ENCODE measurements at places on chromosomes 6 and 20.

DNA sequence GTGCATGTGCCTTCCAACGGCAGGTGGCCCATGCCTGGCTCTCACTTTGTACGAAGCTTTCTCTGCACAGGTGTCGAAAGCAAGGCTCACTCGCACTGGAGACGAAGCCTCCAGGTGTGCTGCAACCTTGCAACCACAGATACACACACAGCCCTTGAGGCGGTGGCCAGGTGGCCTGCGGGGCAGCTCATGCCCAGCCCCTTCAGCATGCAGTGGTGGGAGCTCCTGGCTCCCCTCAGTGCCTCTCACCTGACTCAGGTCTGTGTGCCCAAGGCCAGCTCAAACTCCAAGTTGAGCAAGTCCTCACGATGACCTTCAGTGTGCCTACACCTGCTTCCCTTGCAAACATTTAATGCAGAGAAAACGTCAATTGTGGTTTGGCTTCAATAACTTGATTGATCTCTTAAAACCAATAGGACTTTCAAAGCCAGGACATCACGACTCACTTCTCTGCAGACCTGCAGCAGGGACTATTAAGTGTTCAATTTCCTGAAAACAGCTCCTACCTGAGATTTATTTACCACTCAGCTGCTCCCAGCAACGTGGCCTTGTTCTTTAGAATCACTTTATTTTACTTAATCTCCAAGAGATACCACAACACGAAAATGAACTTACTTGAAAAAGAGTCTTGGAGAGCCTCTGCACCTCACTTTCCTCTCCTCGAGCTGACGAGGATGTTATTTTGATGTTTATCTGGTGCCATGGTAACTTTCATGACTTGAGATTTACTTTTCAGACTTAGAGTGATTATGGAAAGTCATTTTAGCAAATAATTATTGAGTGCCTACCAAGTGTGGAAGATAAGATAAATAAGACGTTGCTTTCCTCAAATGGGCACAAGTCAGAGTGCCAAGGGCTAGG is 86.3 kb downstream of the SLC22A23 start:
- no peak for DNase-seq

- DNase-seq = no peak
Measured at GRCh38 chr20:32515631-32516101, 69.5 kb downstream of the NOL4L start.

DNA sequence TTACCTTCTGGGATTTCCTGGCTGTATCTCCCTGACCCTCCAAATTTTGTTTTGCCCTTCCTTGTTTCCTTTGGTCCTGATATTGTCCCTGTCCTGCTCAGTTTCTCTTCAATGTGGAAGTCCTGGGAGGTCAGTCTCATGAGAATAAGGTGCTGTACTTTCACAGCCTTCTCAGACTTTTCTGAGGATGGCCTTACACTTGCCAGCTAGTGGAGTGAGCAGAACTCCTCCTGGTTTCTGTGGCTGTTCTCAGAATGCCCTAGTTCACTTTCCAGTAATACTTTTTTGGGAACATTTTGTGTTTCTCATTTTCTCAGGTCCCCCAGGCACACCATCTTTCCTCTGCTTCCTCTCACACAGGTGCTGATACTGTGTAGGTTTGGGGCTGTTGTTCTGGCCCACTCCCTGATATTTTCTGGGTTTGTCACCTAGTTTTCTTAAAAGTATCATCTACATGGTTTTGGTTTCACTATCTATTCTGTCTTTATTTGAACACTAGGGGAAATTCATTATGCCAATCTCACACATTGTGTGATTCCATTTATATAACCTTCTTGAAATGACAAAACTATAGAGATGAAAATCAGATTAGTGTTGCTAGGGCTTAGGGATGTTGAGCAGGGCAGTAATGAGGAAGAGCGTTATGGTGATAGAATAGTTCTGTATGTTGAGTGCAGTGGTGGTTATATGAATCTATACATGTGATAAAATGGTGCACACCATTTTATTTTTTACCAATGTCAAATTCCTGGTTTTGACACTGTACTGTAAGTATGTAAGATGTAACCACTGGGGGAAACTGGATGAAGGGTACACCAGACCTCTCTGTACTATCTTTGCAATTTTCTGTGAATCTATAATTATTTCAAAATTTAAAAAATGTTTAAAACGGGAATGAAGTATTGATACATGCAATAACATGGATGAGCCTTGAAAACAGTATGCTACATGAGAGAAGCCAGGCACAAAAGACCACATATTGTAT is 27.2 kb upstream of the BRPF3 start:
- DNase-seq = no peak

DNA sequence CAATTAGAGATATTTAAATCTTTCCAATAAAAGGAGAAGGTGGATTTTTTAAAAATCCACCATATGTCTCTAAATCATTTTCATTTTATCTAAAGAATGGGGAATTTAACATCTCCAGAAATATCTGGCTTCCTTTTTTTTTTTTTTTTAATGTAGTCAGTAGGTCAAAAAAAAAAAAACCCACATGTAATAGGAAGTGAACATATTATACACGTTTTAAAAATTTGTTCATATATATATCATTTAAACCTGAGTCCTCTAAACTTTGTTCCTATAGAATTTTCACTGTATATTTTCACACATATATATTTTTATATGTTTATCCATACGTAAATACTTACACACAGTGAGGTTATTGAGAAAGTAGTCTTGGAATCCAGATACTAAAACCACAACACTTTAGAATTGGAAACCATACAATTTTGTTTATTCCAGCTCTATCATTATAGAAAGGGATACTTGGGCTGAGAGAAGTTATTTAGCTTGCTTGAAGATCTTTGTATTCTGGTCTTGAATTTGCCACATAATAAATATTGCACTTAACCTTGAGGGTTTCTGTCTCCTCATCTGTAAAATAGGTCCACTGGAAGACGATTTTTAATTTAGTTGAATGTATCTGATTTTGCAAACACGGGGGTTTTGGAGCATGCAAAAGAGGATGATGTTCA is 62.1 kb upstream of the ZNF217 start:
- no peak for DNase-seq

GRCh38 chr6:9307786-9308185 is 872.4 kb upstream of the SLC35B3 start:
- no peak for DNase-seq

DNA sequence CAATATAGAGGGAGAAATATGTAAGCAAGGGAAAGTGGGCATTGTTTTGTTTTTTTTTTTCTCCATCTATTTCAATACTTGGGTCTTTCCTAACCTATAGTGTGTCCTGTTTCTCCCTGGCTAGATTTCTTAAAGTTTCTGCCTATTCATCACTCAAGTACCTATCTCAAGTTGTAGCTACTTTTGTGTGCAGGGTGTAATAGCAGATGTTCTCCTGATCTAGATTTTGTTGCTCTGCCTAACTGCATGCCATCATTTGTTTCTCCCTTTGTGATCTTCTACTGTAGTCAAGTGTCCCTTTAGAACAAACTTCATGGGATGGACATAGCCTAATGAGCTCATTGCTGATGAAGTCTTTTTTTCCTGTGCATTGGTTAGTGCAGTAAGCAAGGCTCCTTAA is 45.8 kb downstream of the TOP1 start:
- DNase-seq = no peak

DNA sequence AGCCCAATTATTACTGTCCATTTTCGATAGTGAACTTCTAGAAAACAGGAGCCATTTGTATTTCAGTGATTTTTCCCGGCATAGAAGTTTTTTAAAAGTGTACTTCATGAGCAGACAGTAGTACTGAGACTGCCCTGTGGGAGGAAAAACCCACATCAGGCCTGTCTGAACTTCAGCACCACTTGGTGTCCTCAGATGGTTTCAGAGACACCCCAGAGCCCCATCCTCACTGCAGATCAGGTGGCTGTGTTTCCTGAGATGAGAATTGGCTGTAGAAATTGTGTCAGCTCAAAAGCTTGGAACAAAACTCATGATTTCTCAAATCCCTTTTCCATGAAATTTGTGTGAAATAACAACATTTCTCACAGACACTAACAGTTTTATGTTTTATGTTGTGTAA is 110.0 kb upstream of the RIN2 start:
- DNase-seq = no peak

DNA sequence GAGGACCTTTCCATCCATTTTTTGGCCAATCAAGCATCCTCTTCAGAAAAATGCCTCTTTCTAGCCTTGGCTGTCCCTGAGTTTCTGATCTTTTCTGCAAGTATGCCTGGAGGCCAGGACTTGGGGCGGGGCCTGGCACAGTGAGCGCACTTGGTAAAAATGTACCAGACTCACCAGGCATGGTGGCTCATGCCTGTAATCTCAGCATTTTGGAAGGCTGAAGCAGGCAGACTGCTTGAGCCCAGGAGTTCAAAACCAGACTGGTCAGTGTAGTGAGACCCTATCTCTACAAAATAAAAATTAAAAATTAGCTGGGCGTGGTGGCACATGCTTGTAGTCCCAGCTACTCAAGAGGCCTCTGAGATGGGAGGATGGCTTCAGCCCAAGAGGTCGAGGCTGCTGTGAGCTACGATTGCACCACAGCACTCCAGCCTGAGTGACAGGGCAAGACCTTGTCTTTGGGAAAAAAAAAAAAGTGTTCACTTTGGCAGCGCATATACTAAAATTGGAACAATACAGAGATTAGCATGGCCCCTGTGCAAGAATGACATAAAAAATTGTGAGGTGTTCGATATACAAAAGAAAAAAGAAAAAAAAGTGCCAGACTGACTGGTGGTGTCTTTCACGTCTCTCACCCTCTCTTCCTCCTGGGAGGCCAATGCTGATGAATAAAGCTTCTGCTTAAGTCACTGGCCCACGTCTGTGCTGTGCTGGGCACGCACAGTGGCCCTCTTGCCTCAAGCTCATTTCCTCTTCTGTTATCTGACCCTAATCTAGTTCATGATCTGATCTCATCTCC is 18.1 kb upstream of the SLC9A8 start:
- no peak for DNase-seq

DNA sequence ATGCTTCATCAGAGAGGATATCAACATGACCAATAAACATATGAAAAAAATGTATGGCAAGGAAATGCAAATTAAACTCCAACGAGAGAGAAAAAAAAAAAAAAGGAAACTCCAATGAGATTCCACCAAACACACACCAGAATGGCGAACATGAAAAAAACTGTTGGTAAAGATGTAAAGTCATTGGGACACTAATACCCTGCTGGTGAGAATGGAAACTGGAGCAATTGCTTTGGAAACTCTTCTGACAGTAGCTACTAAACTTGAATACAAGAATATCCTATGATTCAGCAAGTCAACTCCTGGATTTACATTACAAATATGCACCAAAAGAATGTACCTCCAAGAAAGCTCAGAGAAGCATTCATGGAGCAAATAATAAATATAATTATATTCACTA is 260.7 kb upstream of the ECI2 start:
- DNase-seq = no peak

DNA sequence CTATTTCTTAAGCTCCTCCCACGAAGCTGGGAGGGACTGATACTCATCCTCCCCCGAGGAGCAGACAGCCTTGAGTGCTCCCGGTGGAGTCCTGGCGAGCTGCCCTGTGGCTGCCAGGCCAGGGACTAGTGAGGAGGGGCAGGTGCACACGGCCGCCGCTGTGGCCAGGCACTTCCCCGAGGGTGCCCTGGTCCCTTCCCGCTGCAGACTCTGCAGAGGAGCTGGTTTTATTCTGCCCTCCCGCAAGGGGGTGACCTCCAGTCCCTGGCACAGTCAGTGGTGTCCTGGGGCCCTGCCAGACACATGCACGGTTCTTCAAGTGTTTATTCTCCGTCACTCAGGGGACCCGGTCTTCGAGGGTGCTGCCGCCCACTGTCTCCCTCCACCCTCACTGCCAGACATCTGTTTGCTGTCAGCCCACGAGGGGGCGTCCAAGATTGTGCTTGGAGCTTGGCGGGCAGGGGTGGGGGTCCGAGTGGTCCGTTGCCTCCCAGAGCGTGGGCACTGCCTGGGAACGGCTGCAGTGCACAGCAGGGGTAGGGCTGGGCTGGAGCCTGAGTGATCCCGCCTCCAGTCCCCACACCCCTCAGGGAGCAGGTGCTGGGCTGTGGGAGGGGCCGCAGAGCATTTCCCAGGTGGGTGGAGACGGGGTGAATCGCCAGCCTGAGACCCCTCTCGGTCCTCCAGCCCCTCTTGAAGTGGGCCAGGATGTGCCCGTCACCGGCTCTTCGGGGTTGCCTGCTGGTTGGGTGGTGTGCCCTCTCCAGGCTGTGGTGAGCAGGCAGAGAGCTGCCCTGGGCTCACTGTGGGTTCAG is 3.1 kb upstream of the CABLES2 start:
- no peak for DNase-seq

GRCh38 chr20:48569679-48570078 is 258.1 kb downstream of the PREX1 start:
- DNase-seq = no peak

- DNase-seq = no peak
Measured at GRCh38 chr6:18961566-18961965, 574.4 kb downstream of the RNF144B start.

GRCh38 chr20:8244637-8245036 is 112.6 kb downstream of the PLCB1 start:
- no peak for DNase-seq

GRCh38 chr6:139423971-139424667 is 49.7 kb upstream of the CITED2 start:
- DNase-seq = no peak

DNA sequence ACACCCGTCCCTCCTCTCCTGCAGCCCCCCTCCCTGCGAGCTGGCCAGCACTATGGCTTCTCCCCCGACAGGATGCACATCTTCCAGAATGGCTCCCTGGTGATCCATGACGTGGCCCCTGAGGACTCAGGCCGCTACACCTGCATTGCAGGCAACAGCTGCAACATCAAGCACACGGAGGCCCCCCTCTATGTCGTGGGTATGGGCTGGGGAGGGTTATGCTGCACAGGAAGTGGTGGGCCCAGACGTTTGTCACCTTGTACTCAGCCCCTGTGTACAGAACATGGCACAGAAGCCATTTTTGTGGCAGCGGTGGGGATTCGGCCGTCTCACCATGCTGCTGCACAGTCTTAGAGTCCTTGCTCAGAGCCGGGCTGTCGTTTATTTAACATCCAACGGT is 29.0 kb upstream of the SRF start:
- DNase-seq = no peak

DNA sequence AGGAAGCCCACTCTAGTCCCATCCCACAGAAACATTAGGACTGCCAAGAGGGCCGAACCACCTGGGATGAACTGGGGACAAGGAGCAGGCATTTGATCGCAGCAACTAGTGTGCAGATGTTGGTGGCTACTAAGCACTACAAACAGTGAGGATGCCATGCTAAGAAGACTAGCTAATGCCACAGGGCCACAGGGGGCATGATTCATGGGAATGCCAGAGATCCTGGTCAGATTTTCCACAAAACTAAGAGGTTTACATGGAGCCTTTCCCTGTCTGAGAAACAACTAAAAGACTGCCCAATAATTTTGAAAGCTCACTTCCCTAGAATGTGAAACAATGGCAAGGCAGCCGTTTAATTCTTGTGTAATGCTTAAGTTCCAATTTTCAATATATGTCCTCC is 375.9 kb upstream of the PTCHD4 start:
- no peak for DNase-seq

DNA sequence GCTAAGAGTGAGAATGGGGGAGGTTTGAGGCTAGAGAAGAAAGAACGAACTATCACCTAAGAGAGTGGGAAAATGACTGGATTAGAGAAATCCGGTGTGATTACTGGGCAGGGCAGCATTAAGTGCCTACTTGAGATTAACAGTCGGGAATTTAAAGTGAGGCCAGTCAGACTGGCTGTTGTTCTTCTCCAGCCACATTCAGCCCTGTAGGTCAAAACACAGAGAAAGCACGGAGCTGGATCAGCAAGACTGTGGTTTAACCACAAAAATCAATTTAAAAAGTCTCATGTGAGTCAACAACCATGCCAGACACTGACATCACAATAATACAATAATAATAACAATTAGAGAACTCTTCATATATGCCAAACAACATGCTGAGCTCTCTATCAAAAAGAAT is 301.9 kb upstream of the SGK1 start:
- DNase-seq = no peak
